ENCODE measurements at places on chromosomes 7 and 10.

GRCh38 chr7:119572132-119572531 is 700.8 kb upstream of the KCND2 start:
- no peak for DNase-seq

- DNase-seq: no peak
These were observed 21.0 kb downstream of the BLNK start for GRCh38 chr10:96250349-96250748.

- no peak for DNase-seq
These were observed 23.0 kb upstream of the ING3 start for GRCh38 chr7:120927454-120928103.

- DNase-seq: no peak
These were observed 537.4 kb upstream of the PHF14 start for GRCh38 chr7:10436302-10436701.

DNA sequence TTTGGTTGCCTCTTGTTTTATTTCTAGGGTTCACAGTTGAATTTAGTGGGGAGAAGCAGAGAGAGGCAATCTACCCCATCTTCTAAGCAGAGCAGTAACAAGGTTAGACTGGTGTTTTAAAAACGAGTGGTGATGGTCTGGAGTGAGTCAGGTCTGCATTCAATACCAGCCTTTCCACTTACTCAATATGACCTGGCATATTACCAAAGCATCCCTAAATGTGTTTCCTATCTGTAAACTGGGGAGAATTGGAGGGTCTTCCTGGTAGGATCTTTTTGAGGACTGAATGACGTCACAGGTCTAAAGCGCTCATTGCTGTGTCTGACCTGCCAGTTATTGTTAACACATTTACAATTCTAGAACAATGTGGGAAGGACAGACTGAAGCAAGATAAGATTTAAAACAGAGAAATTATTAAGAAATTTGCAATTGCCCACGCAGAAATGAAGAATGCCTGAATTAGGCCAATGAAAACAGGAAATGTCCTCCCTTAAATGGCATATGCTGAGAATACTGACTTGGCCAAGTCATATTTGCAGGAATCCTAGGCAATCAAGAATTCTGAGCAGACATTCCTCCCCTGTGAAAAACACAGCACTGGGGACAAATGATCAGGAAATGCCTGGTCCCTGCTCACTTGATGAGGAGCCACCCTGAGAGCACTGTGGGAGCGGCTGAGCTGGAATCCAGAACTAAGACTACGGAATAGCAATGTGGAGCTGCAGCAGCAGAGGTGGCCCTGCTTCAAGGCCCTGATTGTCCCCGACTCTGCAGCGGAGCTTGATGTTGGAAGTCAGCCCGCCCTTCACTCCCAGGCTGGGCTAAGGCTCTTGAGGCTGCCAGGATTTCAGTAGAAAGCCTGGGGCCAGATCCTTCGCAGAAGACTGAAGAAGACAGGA is 184.5 kb upstream of the CXCL12 start:
- no peak for DNase-seq

- DNase-seq: peak; percentile 44
These were observed 11.5 kb upstream of the KLRG2 start for GRCh38 chr7:139494835-139495579.
